ENCODE measurements at places on chromosomes 7 and 10.

DNA sequence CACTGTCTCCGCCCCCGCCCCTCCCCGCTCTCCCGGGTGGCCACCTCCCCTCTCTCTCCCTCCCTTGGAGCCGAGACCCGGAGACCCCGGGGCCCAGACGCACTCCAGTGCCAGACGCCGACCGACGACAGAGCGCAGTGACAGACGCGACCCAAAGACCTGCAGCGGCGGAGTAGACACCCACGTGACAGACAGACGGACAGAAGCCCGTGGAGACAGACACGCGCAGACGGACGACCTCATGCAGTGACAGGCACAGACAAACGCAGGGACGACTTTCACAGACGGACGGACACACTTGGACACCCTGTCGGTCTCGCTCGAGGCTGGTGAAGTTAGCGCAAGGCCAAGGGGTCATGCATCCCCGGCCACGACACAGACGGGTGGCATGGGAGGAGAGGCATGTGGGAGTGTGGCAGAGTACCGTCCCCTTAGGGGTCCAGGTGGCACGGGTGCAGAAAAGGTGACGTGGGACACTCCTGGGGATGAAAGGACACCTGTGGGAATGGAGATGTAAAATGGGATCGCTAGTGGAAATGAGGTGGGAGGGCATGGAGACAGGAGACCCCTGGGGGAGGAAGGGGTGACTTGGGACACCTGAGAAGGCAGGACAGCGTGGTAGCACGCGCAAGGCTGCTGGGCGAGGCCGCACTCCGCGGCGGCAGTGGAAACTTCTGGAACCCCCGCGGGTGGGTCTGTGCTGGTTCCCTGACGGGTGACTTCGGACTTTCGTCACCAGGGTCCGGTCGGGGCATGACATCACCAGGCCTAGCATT is 456 bp upstream of the ACHE start:
- no peak for DNase-seq

DNA sequence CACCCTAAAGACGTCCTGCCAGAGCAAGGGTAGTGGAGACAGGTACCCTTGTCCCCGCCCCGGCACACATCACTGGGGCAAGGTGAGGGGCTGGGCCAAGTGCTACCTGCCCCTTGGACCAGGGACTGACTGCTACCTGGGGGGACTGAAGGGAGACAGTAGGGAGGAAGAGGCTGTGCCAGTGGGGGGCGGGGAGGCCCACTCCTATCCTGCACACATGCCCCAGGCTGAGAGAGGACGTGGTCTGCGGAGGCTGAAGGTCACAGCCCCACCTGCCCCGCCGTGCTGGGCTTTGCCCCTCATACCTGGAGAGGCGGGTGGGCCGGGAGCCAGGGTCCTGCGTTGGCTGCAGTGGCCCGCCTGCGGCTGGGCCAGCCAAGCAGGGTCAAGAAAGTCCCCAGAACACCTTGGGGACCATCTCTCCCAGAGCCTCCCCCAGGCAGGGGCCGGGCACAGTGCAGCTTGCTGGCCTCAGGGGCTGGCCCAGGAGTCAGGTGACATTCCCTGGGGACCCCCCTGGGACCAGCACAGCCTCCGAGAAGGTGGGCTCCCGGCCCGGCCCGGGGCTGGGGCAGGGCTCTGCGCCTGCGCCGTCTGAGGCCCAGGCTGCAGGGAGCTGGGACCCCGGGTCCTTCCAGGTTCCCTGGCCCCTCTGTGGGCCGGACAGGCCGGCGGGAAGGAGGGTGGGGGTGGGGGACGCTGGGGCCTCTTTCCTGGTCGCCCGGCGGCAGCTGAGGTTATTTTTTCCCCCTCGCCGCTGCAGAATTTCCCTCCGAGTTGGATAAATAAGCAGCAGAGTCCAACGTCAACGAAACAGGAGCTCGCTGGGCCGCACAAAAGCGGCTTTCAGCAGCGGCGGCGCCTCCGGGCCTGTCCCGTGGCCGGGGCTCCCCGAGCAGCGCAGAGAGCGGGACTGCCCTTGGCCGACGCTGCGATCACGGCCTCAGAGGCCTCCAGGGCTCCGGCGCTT is 9.8 kb upstream of the FZD9 start:
- no peak for DNase-seq

- no peak for DNase-seq
These were observed 5.2 kb downstream of the COPS6 start for GRCh38 chr7:100093925-100094486.

DNA sequence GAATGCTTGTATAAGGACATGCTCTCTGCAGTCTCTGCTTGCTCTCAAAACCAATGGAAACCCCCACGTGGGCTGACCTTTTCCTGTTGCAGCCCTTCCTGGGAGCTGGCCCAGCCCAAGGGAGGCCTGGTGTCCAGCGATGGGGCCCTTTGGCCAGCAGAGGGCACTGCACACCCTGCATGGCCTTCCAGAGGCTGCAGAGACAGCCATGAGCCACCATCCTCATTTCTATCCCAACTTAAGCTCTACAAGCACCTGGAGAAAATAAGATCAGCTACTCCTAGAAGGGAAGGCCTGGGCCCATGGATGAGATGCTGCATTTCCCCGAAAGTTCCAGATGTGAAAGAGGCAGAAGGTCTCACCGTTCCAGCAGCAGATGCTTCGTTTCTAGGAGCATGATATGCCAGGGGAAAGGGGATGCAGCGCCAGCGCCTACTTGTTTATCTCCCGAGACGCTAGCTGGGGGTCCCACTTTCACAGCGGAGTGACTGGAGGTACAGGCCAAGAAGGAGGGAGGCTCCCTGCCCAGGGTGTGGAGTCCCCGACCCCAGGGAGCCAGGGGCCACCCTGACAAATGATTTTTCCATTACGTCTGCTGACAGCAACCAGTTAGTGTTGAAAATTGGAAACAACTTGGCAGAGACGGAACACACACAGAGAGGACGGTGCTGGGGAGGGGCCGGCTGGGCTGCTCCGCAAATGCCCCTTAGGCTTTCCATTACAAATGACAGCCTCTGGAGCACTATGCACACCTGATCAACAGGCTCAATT is 106.4 kb downstream of the ZRANB1 start:
- peak; percentile 88 for DNase-seq

- DNase-seq, result no peak
These were observed 50.5 kb downstream of the FIGNL1 start for GRCh38 chr7:50399635-50400034.

GRCh38 chr10:87860156-87860795 is 3.1 kb downstream of the KLLN start:
- DNase-seq, result peak; percentile 30

DNA sequence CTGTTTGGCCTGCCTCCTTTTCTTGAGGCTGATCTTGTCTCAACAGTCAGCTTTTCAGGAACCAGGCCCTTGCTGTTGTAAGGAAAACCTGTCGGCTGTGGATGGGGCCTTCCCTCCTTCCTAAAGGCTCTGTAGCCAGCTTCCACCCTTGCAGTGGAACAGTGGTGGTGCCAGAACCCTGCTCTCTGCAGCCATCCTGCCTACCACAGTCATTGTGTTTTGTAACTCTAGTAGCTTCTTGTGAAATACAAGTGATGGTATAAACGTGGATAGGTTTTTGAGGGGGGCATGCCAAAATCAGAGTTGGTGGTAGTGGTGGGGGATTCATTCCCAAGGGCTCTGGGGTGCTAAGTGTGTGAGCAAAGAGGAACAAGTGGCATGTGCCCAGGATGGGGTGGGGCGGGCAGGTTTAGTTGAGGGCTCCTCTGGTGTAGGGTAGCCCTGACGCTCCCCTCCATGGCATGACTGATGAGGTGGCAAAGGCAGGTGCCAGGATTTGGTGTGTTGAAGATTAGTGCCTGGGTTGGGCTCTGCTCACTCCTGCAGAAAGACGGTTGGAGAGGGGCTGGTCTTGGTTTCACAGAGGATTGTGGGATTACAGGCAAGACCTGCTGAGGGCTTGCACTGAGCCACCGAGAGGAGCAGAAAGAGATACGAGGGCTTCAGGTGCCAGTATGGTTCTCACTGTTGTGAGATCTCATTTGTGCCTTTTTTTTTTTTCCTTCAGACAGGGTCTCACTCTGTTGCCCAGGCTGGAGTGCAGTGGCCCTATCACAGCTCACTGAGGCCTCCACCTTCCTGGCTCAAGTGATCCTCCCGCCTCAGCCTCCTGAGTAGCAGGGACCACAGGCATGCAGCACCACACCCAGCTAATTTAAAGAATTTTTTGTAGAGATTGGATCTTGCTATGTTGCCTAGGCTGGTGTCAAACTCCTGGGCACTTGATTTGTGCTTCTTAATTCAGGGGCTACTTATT is 7.4 kb downstream of the TSPAN14 start:
- no peak for DNase-seq

All from AG08396 (cell line).